ENCODE measurements at places on chromosomes 7 and 10.

- DNase-seq: no peak
Observed at GRCh38 chr10:66365686-66366085, 560.1 kb upstream of the LRRTM3 start.

DNA sequence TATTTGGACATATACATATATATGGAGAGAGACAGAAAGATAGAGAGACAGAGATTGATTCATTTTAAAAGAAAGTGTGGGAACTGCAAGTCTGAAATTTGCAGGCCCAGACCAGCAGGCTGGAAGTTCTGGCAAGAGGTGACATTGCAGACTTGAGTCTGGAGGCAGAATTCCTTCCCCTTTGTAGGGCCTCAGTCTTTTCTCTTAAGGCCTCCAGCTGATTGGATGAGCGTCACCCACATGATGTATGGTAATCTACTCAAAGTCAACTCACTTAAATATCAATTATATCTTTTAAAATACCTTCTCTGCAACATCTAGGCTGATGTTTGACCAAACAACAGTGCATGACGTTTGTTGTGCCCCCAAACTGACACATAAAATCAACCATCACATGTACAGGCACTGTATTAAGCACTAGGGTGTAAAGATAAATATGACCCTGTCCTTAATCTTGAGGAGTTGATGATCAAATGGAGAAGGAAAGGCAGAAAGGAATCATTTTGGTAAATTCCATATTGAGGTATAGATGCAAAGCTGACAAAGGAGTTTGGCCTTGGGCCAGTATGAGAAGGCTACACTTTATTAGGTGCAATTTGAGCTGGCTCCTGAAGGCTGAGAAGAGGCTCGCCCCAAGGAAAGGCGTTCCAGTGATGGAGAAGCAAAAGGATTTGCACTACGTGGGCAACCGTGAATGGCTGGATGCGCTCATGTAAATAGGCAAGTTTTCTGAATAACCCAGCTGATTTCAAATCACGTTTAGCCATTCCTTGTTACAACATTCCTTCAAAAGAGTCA, 52.6 kb downstream of the BPGM start:
- no peak for DNase-seq

- DNase-seq: no peak
Observed at GRCh38 chr10:21041763-21042458, 144.8 kb upstream of the NEBL start.

GRCh38 chr10:78828647-78829539, 239.9 kb upstream of the ZMIZ1 start:
- DNase-seq: no peak

DNA sequence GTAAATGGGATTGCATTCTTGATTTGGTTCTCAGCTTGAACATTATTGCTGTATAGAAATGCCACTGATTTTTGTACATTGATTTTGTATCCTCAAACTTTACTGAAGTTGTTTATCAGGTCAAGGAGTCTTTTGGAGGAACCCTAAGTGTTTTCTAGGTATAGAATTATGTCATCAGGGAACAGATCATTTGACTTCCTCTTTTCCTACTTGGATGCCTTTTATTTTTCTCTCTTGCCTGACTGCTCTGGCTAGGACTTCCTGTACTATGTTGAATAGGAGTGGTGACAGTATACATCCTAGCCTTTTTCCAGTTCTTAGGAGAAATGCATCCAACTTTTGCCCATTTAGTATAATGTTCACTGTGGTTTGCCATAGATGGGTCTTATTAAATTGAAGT, 48.8 kb downstream of the ANXA8 start:
- no peak for DNase-seq

- DNase-seq: no peak
Observed at GRCh38 chr7:28688174-28688573, 270.0 kb downstream of the TRIL start.

- no peak for DNase-seq
Observed at GRCh38 chr7:84139986-84140729, 54.4 kb downstream of the SEMA3A start.

DNA sequence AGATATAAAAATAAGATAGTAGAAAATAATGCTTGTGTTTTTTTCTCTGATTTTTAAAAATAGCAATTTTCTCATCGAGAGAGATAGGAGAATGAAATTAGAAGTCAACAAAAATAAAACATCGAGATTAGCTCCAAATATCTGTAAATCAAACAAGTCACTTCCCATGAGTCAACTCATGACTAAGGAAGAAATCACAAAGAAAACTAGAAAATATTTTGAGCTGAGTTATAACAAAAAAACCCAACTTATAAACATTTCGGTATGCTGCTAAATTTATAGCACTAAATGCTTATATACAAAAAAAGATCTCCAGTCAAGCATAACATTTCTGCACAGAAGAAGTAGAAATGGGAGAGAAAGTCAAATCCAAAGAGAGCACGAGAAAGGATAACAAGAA, 140.1 kb downstream of the ITGA8 start:
- no peak for DNase-seq

- DNase-seq: no peak
Observed at GRCh38 chr7:131015657-131015958, 281.6 kb upstream of the KLF14 start.

- DNase-seq: no peak
Observed at GRCh38 chr7:155885167-155886155, 73.2 kb upstream of the SHH start.

DNA sequence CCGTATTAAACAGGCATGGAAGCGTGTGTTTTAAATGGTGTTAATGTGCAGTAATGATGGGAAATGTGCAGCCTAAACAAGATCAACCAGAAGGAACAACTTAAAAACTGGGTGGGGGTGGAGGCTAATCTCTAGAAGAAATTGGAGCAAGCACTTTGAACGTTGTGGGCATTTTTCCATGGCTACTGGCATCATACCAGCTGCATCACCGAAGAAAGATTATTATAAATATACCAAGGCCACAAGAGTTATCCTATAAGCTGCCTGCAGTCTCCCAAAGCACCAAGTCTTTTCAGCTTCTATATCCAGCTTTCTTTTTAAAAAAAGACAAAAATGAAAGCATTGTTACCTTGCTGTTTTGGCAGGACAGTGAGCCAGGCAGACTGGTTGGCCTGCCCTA, 79.9 kb downstream of the FGFR2 start:
- DNase-seq: no peak

GRCh38 chr7:85452674-85453073, 265.8 kb upstream of the SEMA3D start:
- DNase-seq: no peak

DNA sequence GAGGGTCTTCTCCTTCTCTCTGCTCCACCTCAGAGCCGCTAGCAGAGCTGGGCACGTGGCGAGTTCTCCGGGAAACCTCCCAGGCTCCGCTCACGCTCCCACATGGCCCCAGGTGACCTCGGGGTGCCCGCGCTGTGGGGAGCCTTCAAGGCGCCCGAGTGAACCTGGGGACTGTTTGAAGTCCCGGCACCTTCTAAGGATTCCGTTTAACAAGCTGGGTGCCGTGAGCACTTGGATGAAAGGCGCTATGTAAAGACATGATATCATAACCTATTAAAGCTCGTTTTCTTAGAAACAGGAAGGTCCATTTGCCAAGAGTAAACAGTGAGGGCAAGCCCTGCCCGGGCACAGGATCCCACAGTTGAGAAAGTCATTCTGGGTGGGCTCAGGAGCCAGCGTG, 15.8 kb upstream of the MYL10 start:
- no peak for DNase-seq

- DNase-seq: no peak
Observed at GRCh38 chr7:156095908-156096539, 283.8 kb upstream of the SHH start.

GRCh38 chr7:124208173-124208572, 175.3 kb upstream of the TMEM229A start:
- DNase-seq: no peak

DNA sequence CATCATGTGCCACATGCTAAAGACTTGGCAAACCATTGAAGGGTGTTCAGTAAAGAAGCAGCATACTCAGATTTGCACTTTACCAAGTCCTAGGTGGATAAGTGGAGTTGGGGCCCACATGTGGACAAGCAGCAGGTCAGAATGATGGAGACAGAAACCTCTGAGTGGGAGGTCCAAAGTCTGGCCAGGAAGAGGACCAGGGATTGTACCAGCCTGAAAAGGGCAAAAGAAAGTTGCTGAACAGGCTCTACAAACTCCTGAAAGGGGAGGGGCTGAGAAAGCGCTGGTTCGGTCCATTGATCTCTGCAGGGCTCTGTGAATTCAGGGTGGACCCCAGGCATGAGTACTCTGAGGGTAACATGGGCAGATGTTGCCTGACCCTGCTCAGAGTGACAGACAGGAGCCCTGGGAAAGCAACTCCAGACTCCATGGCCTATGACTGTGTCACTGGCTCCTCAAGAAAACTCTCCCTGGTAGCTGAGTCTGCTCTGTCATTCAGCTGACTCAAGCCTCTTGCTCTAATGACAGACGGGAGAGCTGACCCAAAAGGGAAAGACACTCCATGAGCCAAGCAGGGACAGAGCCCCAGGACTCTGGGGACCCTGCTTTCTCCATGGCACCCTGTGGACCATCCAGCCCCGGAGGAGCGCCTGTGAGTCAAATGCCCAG, 68.5 kb downstream of the TBXAS1 start:
- DNase-seq: no peak

DNA sequence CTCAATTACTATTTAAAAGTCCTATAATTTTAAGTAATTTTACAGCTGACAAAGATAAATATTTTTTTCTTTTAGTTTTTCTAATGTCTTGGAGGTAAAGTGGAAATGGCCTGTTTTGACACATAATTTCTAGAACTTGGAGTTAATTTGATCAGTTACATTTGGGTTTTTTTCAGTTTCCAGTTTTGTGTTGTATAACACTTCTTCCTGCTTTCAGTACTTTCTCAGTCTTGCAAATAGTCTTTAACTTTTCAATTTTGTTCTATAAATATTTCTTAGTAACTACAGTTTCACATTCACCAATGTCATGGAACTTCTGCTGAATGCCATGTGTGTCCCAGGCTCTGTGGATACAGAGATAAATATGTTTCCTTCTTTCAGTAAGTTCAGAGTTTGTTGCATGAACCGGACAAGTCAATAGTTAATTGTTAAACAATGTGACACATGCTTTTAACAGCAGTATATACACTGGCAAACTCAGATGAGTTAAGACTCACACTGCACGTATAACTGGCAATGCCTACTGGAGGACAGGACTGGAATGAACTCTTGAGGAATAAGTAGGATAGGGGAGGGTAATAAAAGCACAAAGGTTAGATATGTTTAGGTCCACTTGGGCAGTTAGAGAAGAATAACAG, 4.6 kb downstream of the SHOC2 start:
- DNase-seq: no peak

DNA sequence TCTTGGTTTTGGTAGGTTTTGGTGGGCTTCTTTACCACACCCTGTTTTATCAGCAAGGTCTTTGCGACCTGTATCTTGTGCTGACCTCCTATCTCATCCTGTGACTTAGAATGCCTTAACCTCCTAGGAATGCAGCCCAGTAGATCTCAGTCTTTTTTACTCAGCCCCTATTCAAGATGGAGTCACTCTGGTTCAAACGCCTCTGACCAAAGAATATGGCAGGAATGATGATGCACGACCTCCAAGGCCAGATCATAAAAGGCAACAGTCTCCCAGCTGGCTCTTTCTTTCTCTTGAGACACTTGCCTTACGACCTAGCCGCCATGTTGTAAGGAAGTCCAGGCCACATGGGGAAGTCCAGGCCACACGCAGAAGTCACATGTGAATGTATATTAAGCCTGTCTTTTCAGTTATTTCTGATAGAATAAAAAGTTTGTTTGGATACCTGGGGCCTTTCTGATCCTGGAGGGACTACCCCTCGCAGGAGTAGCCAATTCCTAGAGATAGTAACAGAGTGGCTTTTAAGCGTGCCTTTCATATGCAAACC, 10.5 kb upstream of the RADIL start:
- no peak for DNase-seq

GRCh38 chr10:101646364-101646763, 48.6 kb downstream of the FBXW4 start:
- DNase-seq: no peak

- DNase-seq: no peak
Observed at GRCh38 chr10:71217266-71218045, 5.1 kb downstream of the UNC5B start.

DNA sequence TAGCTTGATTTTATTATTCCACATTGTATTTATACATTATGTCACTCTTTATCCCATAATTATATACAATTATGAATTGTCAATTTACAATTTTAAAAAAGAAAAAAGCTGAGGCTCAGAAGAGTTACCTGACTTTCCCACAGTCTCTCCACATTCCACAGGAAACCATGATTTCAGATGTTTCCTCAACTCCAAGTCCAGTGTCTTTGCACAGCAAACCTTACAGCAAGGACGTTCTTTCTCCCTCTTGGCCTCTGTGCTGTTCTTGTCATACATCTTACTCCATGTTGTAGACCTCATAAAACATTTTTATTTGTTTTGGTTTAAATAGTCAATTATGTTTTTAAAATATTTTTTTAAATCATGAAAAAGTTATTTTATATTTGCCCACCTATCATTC, 34.9 kb upstream of the GRB10 start:
- no peak for DNase-seq

GRCh38 chr7:36852017-36852416, 127.7 kb upstream of the AOAH start:
- DNase-seq: no peak

DNA sequence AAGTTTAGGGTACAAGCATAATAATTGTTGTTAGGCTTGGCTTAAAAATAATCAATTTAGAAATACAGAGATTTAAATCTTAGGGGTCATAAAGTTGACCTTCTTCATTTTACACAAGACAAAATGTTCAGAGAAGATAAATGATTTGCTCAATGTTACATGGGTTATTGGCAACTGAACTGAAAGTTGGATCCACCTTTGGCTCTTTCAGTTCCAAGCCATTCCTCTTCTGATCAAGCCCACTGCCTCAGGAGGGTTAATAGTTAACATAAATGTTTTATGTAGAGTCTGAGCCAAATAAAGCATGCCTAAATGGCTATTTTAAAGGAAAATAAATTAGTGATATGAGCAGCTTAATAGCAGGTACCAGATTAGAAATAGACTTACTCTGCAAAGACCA, 79.1 kb upstream of the RHOBTB1 start:
- DNase-seq: no peak

DNA sequence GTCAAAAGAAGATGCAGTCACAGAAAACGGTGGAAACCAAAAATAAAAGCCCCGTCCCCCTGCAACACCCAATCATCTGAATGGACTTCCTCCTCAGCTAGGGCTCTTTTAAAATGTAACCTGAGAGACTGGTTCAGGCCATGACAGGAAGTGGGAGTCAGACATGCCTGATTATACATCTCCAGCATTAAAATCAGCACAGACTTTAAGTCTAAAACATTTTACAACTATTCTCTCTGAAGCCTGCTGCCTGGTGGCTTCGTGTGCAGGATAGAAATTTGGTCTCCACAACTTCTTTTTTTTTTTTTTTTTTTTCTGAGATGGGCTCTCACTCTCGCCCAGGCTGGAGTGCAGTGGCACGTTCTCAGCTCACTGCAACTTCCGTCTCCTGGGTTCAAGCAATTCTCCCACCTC, 30.3 kb downstream of the HACD1 start:
- DNase-seq: no peak

Data from memory B cell (primary cell).